ENCODE measurements at places on chromosomes 16 and 17.
A peak's percentile ranks its signal among the peaks of the same experiment; 100 is the strongest.

GRCh38 chr17:44996304-44996703 is 28.2 kb upstream of the C1QL1 start:
- DNase-seq = no peak

GRCh38 chr16:47056688-47057629 is 83.5 kb upstream of the DNAJA2 start:
- DNase-seq = no peak

DNA sequence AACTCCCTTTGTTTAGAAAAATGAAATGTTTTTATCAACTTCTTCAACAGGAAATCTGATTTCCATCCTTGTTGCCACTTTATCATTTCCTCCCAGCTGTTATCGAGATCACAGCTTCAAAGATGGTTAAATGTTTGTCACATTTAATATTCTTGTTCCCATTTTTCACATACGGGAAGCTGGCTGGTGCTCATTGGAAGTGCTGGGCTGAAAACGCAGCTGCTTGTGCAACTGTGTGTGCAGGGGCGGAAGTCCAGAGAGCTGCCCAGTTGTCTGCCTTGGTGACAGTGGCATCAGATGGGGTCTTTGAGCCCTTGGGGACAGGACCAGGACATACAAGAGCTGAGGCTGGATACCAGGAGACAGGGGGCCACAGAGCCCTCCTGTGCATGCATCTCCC is 549.2 kb upstream of the CDH11 start:
- no peak for DNase-seq

DNA sequence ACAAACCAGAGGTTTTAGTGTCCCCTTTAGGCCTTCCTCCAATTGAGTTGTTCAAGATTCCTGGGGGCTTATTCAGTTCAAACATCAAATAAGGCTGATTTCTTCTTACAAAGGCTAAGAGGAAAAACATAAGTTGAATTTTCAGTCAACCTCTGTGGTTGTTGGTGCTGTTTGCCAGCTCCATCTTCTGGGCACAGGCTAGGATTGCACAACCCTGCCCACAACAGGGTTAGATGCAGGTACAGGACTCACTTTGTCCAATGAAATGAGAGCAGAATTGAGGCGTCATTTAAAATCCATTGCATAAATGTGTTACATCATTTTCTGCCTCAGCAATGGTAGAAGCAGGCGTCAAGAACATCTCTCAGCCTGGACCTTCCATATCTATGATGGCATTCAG is 173.3 kb downstream of the PMP22 start:
- no peak for DNase-seq

GRCh38 chr17:71500761-71501555 is 619.9 kb upstream of the SOX9 start:
- DNase-seq = no peak

GRCh38 chr17:42098730-42099399 is 592 bp upstream of the ZNF385C start:
- DNase-seq = no peak

GRCh38 chr17:78985395-78985794 is 5.7 kb upstream of the LGALS3BP start:
- DNase-seq = no peak

DNA sequence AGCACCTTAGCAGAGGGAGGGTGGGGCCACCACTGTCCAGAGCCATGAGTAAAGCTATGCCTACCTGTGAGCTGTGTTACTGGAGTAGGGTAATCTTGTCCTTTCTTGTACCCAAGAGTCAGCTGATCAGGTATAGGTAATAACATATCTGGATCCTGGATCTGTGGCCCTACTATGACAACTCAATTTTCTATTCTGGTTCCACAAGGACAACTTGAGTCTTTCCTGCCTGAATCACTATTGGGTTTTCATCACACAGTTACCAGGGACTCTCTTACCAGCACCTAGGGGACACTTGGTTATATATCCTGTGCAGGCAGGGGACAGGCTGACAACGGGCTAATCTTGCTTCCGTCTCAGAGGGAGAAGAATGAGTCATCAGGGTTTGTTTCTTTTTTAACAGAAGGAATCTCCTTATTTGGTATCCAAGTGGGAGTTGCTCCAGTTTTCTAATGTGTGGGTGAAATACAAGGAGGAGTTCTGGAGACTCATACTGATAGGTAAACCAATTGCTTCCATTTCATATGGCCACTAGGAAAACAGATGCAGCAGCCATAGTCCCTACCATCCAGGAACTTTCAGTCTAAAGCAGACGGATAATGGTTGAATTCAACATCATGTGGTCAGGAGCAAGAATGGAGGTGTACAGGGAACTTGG is 6.8 kb downstream of the ZNF267 start:
- peak; percentile 92 for DNase-seq

DNA sequence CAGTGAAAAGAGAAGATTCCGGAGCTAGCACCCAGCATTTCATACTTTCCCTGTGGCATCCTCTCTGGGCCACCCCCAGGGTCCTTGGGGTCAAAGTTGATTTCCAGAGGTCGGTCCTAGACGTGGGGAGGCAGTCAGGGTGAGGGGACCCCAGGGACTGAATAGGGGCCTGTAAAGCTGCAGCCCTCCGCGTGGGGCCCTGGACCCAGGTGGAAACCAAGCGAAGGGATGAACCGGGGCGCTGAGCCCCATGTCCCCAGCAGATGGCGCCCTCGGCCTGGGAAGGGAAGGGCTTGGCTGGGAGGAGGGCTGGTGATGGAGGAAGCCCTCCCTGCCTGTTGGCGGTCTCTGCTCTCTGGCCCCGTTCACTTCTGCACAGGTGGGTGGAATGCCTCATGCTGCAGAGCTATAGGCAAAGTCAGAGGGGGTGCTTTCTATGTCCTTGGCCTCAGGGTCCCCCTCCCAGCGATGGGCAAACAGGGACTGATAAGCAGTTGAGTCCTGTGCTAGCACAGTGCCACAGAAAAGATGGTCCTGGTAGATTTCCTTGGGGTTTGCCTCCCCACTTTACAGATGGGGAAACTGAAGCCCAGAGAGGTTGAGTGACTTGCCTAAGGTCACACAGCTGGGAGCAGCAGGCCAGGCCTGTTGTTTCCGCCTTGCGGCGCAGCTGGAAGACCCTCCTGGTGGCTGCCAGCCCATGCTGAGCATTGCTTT is 163.4 kb upstream of the CIBAR2 start:
- DNase-seq = peak; percentile 8

DNA sequence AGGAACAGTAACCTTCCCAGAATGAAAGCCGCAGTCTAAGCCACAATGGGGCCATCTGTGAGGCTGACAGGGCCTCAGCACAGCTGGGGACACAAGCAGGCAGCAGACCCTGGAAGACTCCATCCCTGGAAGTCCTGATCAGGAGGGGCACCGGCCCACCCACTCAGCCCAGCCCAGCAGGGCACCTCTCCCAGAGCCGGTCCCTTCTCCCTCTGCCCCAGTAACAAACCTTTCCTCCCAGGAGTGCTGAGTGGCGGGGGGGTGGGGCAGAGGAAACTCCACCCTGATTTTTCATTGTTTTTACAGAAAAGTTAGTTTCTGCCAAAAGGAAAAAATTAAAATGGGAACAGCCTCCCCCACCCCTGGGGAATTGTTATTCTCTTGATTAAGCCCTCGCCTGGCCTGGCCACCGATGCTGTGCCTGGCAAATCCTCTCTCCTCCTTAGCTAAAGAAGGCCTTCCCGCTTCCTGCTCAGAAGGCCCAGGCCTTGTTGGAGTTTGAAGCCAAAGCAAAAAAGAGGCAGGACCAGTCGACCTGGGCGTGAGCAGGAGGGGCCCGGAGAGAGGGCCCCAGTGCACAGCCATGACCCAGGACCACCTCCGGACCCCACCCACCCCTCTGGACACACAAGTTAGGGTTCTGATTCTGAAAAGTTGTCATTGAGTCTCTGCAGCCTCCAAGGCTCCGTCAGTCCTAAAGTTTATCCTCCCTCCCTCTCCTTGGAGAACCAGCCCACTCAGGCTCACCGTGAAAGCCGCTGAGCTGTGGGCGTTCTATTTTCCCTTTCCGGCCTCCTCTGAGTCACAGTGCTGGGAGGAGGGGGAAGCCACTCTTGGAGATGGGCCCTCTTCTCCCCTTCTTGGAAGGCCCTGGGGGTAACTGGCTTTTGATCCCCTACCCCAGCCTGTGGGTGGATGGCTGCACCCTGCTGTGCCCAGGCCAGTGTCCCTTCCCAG is 128.4 kb upstream of the TNRC6C start:
- no peak for DNase-seq

- DNase-seq = no peak
Observed at GRCh38 chr16:50462793-50463507, 85.2 kb upstream of the NKD1 start.

- DNase-seq = peak; percentile 65
Observed at GRCh38 chr16:23434380-23434779, 18.6 kb downstream of the COG7 start.

DNA sequence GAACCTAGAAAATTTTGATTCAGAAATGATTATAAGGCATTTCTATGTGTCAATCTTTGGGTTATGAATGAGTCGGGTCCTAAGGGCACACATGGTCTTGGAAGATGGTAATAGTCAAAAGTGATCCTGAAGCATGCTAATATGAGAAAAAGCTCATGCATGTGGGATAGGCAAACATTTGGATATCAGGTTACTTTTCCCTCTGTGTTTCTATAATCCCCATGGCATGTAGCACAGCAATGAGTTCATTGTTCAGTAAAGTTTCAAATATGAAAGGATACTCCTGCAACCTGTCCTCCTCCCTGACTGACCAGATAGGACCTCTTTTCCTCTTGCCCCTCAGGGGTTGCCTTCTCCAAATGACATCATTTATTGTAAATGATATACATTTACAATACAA is 249.9 kb upstream of the MON1B start:
- no peak for DNase-seq

DNA sequence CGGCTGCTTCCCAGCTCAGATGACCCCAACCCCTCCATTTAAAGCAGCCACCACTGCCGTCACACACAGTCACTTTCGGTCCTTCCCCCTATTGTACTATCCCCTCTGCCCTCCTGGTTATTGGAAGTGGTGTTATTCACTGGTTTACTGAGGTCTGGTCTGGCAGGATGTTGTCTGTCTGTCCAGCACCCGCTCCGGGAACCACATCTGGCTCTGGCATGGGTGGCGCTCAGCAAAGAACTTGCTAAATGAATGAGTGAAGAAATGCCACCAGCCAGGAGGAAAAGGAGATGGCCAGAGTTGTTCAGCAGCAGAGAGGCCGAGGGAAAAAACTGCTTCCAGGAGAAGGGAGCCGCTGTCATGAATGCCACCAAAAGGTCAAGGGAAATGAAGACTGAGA is 161.6 kb downstream of the GSG1L start:
- DNase-seq = no peak

DNA sequence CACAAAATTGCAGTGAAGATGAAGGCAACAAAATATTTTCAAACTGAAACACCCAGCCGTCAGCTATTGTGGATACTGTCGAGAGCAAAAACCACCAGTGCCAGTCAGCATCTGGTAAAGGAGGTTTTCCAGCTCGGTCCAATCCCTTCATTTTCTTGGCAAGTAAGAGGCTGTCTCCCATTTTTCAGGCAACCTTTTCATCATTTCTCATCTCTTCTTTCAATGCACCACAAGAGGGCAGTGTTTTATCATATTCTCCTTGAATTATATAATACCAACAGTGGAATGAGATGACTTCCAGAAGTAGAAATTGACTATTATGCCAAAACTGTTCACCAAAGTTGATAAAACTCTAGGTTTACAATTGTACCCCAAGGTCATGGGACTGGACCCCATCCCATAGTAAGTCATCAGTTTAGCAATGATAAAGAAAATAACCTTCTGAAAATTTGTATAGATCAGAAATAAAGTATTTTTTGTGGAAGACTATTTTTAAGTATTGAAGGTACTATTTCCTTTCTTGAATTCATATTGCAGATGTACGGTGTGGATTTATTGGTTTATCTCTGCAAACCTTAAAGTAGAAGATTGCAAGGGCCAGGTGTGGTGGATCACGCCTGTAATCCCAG is 16.8 kb downstream of the NQO1 start:
- DNase-seq = peak; percentile 60

DNA sequence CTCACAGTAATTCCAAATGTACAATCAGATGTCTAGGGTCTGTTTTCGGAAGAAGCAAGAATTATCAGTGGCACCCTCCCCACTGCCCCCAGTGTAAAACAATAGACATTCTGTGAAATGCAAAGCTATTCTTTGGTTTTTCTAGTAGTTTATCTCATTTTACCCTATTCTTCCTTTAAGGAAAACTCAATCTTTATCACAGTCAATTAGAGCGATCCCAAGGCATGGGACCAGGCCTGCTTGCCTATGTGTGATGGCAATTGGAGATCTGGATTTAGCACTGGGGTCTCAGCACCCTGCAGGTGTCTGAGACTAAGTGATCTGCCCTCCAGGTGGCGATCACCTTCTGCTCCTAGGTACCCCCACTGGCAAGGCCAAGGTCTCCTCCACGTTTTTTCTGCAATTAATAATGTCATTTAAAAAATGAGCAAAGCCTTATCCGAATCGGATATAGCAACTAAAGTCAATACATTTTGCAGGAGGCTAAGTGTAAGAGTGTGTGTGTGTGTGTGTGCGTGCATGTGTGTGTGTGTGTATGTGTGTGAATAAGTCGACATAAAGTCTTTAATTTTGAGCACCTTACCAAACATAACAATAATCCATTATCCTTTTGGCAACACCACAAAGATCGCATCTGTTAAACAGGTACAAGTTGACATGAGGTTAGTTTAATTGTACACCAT is 59.7 kb downstream of the HLF start:
- no peak for DNase-seq

DNA sequence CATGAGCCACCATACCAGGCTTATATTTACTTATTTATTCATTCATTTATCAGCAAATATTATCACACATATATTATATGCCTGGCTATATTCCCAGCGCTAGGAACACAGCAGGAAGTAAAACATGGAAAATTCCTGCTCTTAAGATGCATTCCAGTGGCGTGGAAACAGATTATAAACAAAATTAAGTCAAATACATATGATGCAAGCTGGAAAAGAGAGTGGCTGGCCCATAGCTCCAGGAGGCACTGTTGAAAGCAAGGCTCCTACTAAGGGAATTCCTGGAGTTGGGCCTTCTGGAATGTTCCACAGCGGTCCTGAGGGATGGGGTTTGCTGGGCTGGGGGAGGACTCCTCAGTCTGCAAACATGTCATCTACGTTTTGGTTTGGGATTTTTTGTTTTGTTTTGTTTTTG is 18.4 kb downstream of the ADCY9 start:
- no peak for DNase-seq

- DNase-seq = peak; percentile 96
Observed at GRCh38 chr16:3152277-3152990, 17.6 kb downstream of the ZNF213 start.

DNA sequence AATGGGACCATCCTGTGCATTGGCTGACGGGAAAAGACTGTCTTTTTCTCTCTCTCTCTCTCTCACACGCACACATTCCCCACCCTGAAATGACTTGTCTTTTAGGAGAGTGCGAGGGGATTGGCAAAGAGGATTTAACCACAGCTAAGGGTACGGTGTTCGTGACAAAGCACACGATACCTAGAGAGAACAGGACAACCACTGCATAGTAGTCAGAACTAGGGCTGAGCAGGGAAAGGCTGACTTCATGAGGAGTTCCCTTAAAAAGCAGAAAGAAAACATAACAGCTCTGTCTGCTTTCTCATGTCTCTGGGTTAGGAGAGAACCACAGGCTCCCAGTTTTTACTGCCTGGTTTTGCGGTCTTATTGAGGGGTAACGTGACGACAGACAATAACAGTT is 742.8 kb upstream of the SOX9 start:
- no peak for DNase-seq
